ENCODE measurements at places on chromosomes 5 and 9. TPM values are rescaled to one million over a fixed set of nuclear protein-coding genes. Genes with fewer than 3 reads are reported as not detected.

SH3GL2 gene
- 0.22 TPM for total RNA-seq

RGMB gene
- 63.9 TPM for total RNA-seq

ASS1 gene
- 264 TPM for total RNA-seq

CEL gene
- 0.64 TPM for total RNA-seq

FAM221B gene
- total RNA-seq: not detected

MACIR gene
- total RNA-seq: 54.5 TPM

UGT3A1 gene
- total RNA-seq: not detected

SPATA6L gene
- total RNA-seq: 6.3 TPM

FOXI1 gene
- not detected for total RNA-seq

LCN12 gene
- 10.2 TPM for total RNA-seq

FRRS1L gene
- total RNA-seq: 0.81 TPM

ITGA2 gene
- total RNA-seq: 19.2 TPM

DNA sequence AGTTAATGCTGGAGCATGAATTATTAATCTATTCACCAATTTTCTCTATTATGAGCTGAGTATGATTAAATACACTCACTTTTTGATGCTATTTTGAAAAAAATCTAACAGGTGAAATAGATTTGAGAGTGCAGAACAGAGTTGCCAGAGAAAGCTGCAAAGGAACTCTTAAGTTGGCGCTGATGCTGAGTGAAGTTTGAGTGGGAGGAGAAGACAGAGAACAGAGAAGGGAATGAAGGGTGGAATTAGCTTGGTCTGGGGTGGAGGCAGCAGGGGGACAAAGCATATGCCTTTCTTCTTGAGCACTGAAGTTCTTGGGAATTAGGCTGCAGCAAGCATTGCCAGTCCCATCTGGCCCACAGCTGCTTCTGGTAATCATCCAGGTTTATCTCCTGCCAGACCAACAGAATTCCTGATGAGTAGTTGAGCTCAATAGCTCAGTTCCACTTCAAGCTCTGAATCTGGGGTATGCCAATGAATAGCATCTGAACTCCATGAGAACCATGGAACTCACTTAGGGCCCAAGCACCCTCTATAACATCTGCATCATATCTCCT lies 290.1 kb downstream of the HINT1 start:
- no peak for DNase-seq

GRCh38 chr9:90308691-90309090 lies 333.9 kb downstream of the DIRAS2 start:
- peak; percentile 9 for DNase-seq

- no peak for DNase-seq
Measured at GRCh38 chr5:103891151-103891550, 328.6 kb upstream of the NUDT12 start.

DNA sequence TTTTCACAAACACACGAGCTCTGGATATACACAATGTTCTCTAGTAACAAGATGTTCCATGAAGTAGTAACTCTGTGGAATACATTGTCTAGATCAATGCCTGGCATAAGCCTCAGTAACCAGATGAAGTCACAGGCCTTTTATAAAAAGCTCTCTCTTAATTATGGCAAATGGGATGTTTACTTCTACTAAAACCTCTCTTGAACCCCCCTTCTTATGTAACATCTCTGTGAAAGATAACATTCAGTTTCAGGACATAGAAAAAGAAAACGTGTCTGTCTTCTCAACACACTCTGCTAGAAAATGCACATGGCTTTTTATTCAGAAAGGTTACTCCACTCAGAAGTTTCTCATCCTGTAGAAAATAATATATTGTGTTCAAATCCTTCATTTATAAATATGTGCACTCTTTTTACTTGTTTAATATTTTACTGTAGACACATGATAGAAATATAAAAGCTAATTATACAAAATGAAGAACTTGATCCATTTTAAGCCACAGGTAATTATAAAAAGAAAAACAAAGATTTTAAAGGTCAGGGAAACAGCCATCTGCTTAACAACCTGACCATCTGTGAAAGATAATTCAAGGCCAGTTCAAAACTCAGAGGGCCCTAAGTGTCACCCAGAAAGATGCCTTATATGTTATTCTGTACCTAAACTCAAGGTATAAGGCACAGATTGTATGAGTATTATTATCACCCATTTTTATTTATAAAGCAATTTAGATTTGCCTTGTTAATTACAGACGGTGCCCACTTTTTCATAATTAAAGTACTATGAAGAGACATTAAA lies 812.0 kb downstream of the CDH18 start:
- DNase-seq: no peak

GRCh38 chr5:60822285-60822556 lies 21.8 kb downstream of the ELOVL7 start:
- DNase-seq: no peak

GRCh38 chr5:52799358-52799982 lies 11.8 kb downstream of the ITGA1 start:
- peak; percentile 46 for DNase-seq

DNA sequence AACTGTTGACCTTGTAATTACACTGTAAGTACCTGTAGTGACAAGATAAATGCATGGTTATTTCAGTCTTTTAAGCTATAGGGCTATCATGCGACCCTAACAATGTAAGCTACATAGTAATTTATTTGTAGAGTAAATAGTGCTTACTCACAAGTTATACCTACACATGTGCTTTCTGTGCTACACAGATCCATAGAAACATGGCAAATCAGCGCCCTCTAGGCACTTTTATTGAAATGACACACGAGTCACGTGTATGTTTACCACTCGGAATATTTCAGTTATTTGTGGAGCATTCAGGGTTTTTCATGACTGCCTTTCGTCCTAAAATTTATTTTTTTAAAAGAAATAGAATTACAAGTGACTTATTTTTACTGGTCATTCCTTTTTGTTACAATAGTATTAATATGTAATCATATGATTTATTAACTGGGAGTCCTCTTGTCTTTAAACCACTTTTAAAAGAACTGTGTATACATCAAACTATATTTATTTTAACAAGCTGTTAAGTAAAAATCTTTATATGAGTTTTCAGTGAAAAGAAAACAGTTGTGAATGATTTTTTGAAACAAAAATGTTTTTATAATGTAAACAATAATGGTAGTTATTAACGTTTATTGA lies 1242.3 kb upstream of the WWC1 start:
- no peak for DNase-seq

DNA sequence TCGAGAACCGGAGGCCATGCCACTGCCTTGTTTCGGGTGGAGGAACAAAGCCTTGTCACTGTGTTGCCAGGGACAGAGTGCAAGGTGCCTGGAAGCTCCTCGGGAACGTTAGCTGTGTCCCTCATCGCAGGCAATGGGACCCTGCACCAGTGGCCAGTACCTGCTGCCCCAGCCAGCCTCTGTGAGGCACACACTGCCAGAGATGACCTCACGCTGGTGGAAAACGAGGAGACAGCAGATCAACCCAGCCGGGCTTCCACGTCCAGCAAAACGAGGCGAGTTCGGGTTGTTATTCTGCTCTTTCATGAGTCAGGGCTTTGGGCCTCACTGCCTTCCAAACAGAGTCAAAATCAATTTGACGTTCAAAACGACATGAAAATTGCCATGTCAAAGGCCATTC lies 104.1 kb downstream of the ADAMTS2 start:
- no peak for DNase-seq

GRCh38 chr5:112156211-112156610 lies 262.9 kb downstream of the EPB41L4A start:
- no peak for DNase-seq

- no peak for DNase-seq
Measured at GRCh38 chr9:132631685-132632084, 38.1 kb downstream of the DDX31 start.

DNA sequence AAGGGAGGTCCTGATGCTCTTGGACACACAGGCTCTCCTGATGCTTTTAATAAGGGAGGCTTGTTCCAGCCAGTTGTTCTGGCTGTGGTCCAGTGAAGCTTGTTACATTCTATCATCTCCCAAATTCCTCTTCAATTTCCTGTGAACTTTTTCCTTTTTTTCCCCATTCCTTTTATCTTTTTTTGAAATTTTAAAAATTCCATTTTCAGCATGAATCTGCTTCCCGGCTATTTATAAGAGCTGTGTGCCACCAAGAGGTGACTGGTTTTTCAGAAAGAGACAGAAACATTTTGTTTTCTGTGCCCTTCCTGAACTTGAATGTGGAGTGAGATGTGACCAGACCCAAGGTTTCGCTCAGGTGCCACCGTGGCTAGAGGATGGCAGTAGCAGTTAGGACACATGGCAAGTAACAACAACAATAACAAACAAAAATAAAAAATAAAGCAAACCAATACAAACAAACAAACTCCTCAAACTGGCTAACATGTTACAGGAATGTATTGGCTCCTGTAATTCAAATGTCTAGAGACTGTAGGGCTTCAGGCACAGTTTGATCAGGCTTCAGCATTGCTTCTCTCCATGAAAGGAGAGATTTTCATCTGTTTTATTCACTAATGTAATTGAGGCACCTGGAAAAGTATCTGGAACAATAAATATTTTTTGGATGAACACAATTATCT lies 121.1 kb downstream of the BOD1 start:
- DNase-seq: no peak

DNA sequence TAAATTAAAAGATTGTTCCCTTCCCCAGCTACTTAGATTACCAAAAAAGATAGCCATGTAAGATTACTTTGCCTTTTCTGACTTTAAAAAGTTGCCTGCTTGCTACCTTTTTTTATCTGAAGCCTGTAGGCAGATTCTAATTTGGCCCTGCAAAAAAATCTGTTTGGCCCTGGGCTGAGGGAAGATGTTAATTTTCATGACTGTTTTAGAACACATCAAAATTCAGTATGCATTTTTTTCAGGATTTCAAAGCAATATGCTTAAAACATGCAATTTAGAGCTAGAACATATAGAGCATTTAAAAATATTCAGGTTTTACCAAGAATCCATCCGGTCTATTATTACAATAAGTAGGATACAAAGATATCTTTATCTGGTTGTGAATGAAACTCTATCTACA lies 563.6 kb downstream of the NR2F1-AS1 start:
- no peak for DNase-seq

DNA sequence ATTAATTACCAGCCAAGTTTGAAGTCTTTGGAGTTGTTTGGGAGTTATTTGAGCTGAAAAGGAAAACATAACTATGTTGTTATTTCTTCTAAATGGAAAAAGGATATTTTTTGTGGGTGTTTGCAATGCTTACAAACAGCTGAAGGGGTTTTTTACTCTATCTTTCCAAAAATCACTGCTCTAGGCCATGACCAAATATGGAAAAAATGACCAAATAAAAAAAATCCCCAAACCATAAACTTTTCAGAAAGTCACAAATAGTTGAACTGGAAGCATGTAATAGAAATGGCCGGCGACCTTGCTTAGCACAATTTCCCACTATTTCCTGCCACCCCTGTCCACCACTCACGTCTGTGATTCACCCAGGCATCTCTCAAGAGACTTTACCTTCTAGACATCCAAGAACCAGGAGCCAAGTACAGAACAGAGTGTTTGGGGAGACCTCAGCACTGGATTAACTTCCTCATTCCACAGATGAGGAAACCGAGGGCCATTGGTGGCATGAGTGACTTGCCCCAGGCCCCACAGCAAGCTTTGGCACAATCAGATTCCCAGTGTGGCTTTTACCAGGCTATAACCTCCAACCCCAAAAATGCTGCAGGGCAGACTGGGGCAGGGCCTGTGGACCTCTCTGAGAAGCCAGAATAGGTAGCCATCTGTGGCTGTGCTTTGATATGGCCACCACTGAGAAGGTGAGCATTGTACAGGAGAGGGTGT lies 84.5 kb downstream of the NRG2 start:
- DNase-seq: no peak

GRCh38 chr9:34085581-34086500 lies 37.2 kb upstream of the UBAP2 start:
- DNase-seq: no peak

- DNase-seq: no peak
Measured at GRCh38 chr5:1253456-1254105, 28.4 kb downstream of the SLC6A18 start.

DNA sequence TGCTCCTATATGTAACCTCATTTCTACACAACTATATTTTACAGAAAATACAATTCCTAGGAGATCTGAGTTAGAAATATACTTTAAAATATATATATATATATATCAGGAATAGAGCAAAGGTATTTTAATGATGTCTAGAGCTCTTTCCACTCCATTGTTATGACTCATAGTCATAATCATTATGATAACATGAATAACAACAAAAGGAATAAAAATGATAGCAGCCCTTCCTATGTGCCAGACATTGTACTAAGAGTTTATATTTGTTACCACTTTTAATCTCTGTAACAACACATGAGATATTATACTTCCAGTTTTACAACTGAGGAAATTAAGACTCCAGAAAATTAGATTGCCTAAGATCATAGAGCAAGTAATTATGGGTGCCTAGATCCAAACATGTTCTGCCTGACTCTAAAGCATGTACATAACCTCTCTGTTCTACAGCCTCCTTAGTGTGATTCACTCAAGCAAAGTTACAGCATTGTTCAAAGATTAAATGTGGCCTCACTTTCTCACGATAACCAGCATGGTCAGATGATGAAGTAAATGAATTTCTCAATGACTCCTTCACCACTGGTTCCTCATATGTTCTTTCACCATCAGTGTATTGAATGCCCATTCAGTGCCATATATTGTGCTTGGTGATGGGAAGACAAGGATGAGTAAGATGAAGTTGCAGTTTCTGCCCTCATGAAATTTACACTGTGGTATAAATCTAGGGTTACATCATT lies 452.1 kb downstream of the EFNA5 start:
- no peak for DNase-seq

GRCh38 chr9:106107716-106108115 lies 413.4 kb downstream of the TMEM38B start:
- DNase-seq: no peak

DNA sequence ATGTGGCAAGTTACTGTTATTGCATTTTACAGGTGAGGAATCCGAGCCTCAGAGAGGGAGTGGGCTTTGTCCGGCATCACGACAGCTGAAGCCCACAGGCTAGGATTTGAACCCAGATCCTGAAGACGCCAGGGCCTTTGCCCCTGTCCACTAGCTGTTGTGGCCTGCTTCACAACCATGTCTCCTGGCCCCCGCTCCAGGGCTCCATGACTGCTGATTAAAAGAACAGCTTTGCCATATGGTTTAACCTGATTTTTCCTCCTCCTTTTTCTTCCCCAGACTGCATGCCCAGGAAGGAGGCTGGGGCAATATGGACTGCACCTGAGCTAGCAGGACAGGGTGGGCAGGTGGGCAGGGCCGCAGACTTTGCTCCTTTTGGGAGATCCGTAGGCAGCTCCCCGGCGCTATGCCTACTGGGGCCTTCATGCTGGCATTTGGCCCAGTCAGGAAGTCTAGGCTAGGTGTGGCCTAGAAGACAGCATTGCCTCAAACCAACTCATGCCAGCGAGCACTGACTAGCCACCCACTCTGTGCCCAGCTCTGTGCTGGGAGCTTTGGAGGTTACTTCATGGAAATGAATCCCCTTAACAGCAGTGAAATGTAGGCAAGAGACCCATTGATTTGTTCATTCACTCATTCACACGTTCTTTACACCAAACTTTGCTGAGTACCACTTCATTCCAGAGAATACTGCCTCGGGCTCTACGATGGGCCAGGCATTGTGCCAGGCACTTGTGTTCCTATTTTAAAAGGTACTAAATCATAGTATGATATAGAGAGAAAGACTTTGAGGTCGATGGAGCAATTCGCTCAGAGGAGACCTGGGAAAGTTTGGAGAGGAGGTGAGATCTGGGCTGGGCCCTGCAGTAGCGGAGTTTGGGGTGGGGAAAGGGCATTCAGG lies 94.3 kb upstream of the CPEB4 start:
- DNase-seq: peak; percentile 94
